Adipocyte (in vitro differentiated cells): ENCODE measurements at places on chromosomes 7 and 10.

GRCh38 chr7:71574153-71574860 lies 442.4 kb downstream of the GALNT17 start:
- no peak for DNase-seq

GRCh38 chr7:106042196-106042611 lies 69.9 kb downstream of the SYPL1 start:
- DNase-seq, result no peak

DNA sequence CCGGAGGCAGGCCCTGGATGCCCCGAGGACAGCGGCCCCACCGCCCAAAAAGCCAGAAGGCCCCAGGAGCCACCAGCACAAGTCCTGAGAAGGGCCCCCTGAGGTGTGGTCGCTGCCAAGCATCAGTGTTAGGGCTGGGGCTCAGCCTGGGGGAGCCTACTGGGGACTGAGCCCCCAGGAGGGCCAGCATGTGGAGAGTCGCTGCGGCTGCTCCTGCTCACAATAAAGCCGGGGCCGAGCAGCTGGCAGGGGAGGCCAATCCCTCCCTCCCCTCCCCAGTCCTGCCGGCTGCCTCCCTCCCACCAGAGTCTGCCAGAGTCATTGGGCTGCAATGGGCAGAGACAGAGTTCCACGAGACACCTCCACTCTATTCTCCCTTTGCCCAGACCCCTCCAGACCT lies 3.1 kb upstream of the ASIC3 start:
- DNase-seq, result no peak

DNA sequence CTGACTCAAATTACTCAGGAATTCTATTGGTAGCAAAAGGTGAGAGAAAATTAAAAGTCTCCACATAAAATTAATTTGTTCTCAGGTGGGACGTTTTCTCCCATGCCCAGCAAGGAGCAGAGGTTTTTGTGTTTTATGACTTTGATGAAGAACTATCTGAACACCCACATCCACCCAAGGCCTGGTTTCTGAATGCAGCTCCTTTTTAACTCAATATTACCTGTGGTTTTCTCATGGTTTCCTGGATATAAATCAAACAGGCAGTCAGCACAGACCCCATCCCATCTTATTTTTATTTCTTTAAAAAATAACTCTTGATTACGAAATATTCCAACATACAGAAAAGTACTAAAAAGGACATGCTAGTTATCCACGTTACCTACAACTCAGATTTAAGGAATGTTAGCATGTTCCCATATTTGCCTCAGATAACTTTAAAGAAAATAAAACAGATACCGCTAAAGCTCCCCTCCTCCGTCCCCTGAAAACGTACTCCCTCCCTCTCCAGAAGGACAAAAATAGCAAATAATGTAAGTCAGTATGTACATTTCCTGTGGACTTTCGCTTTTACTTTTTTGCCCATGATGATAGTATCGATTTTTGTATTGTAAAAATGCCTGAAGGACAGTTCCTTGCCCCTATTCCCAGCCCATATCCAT lies 43.4 kb downstream of the GLI3 start:
- DNase-seq, result peak; percentile 37

DNA sequence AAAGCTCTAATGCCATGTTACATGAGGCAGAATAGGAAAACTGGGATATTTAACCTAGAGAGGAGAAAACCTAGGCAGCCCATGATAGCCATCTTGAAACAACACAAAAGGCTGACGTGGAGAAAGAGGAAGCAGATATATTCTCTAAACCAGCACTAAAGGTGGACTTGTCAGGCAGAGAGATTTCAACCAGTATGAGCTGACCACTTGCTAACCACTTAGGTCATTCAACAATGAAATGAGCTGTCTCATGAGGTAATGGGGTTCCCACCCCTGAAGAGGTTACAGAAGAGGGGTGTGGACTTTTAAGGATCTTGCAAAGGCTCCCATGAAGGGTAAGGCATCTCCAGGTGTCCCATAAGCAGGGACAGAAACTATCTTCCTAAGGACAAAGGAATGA lies 26.8 kb upstream of the EGR2 start:
- DNase-seq, result no peak

- DNase-seq, result no peak
Observed at GRCh38 chr10:110365356-110366143, 60.8 kb upstream of the SMNDC1 start.

GRCh38 chr10:86799188-86799845 lies 42.9 kb downstream of the BMPR1A start:
- DNase-seq, result no peak

GRCh38 chr10:98388101-98388655 lies 26.8 kb downstream of the PYROXD2 start:
- no peak for DNase-seq
